ENCODE measurements at places on chromosomes 2 and 18. TPM values are rescaled to one million over a fixed set of nuclear protein-coding genes. Genes with fewer than 3 reads are reported as not detected.

Gene TXNL1
- total RNA-seq: 42.5 TPM

Gene ABCA12
- total RNA-seq: under 0.01 TPM

Gene PFN4
- 0.56 TPM for total RNA-seq

Gene TTN
- total RNA-seq: 5.6 TPM

Gene SP5
- not detected for total RNA-seq

Gene ANKRD30BL
- not detected for total RNA-seq

Gene RFTN2
- total RNA-seq: 25.6 TPM

Gene FAP
- 91.9 TPM for total RNA-seq

Gene SCG2
- total RNA-seq: 4.0 TPM

Gene IGFBP5
- 270 TPM for total RNA-seq

Gene ATOH8
- 66.5 TPM for total RNA-seq

Gene OSBPL6
- total RNA-seq: 0.53 TPM

Gene GNAL
- 0.31 TPM for total RNA-seq

Gene RAB17
- 0.26 TPM for total RNA-seq

Gene GCKR
- total RNA-seq: 22.0 TPM

Gene FABP1
- not detected for total RNA-seq

Gene G6PC2
- total RNA-seq: not detected

Gene PLGLB2
- 0.87 TPM for total RNA-seq

Gene SERPINB4
- not detected for total RNA-seq

Gene CFC1
- not detected for total RNA-seq

Gene NYAP2
- total RNA-seq: not detected

Gene GALNT5
- total RNA-seq: 28.8 TPM

Gene PAX8
- 0.13 TPM for total RNA-seq

All from aortic smooth muscle cell (primary cell).